Colonic mucosa (tissue), 4 donors: ENCODE measurements at places on chromosomes 13 and 19. TPM values are rescaled to one million over a fixed set of nuclear protein-coding genes. Genes with fewer than 3 reads are reported as not detected.

DNA sequence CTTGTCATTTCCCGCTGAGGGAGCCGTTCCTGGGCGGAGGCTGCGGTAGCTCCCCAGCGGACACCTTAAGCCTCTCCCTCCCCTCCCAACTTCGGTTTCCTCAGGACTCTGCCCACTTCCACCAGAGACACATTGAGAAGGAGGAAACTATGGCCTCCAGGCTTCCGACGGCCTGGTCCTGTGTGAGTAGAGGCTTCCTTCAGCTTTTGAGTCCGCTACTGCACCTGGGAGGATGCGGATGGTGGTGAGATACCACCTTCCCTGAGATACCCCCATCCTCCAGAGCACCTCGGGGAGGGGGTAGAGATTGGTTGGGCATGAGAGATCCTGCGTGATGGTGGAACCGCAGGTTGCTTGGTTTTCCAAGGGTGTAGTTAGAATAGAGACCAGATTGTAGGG is 955 bp downstream of the ZNF274 start:
- H3K27me3 ChIP-seq = no peaks in the 10 kb centered on the region
- no peak for DNase-seq
- peak overlapping the region; percentile 80 for H3K4me3 ChIP-seq
- no peaks in the 10 kb centered on the region for H3K36me3 ChIP-seq

- no peak overlapping the region for H3K4me3 ChIP-seq
- H3K27ac ChIP-seq = no peak overlapping the region
- H3K27me3 ChIP-seq = no peaks in the 10 kb centered on the region
- no peak for DNase-seq
- H3K36me3 ChIP-seq = no peaks in the 10 kb centered on the region
- H3K4me1 ChIP-seq = no peaks in the 10 kb centered on the region
Observed at GRCh38 chr13:46197299-46198048, 14.3 kb upstream of the LRRC63 start.

- H3K4me1 ChIP-seq = no peaks in the 10 kb centered on the region
- H3K36me3 ChIP-seq = no peaks in the 10 kb centered on the region
- H3K4me3 ChIP-seq = no peak overlapping the region
- no peak overlapping the region for H3K27ac ChIP-seq
Observed at GRCh38 chr13:67224148-67224846, 5.8 kb downstream of the PCDH9 start.

DNA sequence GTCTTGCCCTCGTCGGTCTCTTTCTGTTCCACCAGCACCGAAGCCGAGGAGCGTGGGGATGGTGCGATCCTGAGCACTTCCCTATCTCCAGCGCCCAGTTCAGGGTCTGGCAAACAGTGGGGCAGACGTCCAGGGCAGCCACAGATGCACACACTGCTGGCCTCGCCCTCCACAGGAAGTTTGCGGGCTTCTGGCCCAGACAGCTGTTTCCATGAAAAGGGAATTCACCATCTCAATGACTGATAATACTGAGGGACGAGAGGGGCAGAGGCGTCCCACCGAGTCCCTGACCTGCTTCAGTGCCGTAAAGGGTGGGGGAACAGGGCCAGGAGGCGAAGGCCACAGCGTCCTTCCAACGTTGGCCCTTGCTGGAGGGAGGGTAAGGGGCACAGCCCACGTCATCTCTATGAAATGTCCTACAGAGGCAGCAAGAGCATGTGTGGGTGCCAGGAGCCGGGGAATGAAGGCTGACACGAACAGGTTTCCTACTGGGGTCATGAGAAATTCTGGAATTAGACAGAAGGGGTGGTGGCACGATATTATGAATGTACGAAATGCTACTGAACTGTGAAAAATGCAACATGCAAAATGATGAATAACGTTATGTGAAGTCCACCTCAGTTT is 19.5 kb downstream of the SHC2 start:
- no peaks in the 10 kb centered on the region for H3K4me1 ChIP-seq
- H3K36me3 ChIP-seq = no peaks in the 10 kb centered on the region
- no peaks in the 10 kb centered on the region for H3K27me3 ChIP-seq
- no peak overlapping the region for H3K4me3 ChIP-seq
- no peak for DNase-seq
- H3K27ac ChIP-seq = no peak overlapping the region

GRCh38 chr13:78603240-78603957 is at the start of gene POU4F1:
POU4F1 (minus strand) TSS chr13:78603552; CDS start chr13:78603326, 226 bp downstream.
- peaks cover 91% of the 10 kb centered on the region for H3K27me3 ChIP-seq
- DNase-seq = peak; percentile 62
- H3K36me3 ChIP-seq = no peaks in the 10 kb centered on the region
- H3K4me1 ChIP-seq = peaks cover 11% of the 10 kb centered on the region

DNA sequence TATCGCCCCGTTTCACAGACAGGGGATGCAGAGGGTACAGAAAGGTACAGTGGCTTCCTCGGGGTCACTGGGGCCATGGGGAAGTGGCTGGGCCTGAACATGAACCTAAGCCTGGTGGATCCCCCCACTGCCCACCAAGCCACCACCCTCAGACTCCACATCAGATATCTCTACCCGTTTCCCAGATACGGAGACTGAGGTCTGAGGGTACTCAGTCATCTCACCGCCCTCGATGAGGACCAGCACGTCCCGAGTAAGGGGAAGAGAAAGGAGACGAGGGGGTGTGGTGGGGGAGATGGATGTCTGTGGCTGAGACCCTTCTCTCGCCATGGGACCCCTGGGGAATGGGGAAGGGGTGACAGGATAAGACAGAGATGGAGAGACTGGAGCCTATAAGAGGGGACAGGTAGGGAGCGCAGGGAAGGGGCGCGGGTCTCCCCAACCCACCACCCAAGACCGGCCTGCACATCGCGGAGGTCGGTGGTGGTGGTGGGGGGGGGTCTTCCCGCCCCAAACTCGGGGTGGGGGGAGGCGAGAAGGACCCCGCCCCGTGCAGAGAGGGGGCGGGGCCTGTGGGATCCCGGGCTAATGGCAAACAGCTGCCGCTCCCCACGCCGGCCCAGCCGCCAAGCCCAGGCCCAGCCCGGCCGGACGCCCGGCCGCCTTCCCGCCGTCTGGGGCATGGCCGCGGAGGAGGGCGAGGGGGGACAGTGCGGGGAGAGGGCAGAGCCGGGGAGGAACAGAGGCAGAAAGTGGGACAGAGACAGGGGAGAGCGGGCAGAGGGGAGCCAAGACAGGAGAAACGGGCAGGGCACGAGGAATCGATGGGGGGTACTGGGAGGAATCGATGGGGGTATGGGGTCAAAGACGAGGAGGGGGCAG is 698 bp downstream of the KANK2 start:
- no peaks in the 10 kb centered on the region for H3K4me1 ChIP-seq
- H3K27me3 ChIP-seq = no peaks in the 10 kb centered on the region
- DNase-seq = peak; percentile 43
- peak overlapping the region; percentile 81 for H3K27ac ChIP-seq
- H3K4me3 ChIP-seq = peak overlapping the region; percentile 49

GRCh38 chr13:44873461-44873860 is 115.8 kb downstream of the NUFIP1 start:
- H3K27ac ChIP-seq = no peak overlapping the region
- no peaks in the 10 kb centered on the region for H3K27me3 ChIP-seq
- H3K4me1 ChIP-seq = no peaks in the 10 kb centered on the region
- no peak overlapping the region for H3K4me3 ChIP-seq
- no peaks in the 10 kb centered on the region for H3K36me3 ChIP-seq

GRCh38 chr13:44407379-44407778 is 33.8 kb downstream of the SERP2 start:
- no peak for DNase-seq
- H3K36me3 ChIP-seq = no peaks in the 10 kb centered on the region
- H3K4me3 ChIP-seq = no peak overlapping the region
- H3K27me3 ChIP-seq = no peaks in the 10 kb centered on the region
- H3K27ac ChIP-seq = no peak overlapping the region
- H3K4me1 ChIP-seq = no peaks in the 10 kb centered on the region

- DNase-seq = no peak
- no peaks in the 10 kb centered on the region for H3K36me3 ChIP-seq
- H3K4me3 ChIP-seq = no peak overlapping the region
- H3K4me1 ChIP-seq = no peaks in the 10 kb centered on the region
Observed at GRCh38 chr19:10226021-10226375, 5.1 kb downstream of the S1PR2 start.

GRCh38 chr13:105643966-105644365 is 891.5 kb downstream of the EFNB2 start:
- H3K36me3 ChIP-seq = no peaks in the 10 kb centered on the region
- no peak for DNase-seq
- H3K4me3 ChIP-seq = no peak overlapping the region
- H3K27ac ChIP-seq = no peak overlapping the region

GRCh38 chr13:113552079-113552478 is 32.5 kb upstream of the TFDP1 start:
- H3K4me1 ChIP-seq = no peaks in the 10 kb centered on the region
- H3K36me3 ChIP-seq = no peaks in the 10 kb centered on the region
- no peak for DNase-seq
- no peak overlapping the region for H3K27ac ChIP-seq
- no peaks in the 10 kb centered on the region for H3K27me3 ChIP-seq
- no peak overlapping the region for H3K4me3 ChIP-seq

GRCh38 chr19:42113641-42114348 is 18.5 kb downstream of the POU2F2 start:
- no peaks in the 10 kb centered on the region for H3K36me3 ChIP-seq
- H3K27me3 ChIP-seq = no peaks in the 10 kb centered on the region
- H3K4me3 ChIP-seq = no peak overlapping the region
- no peak for DNase-seq
- H3K4me1 ChIP-seq = peaks cover under 1% of the 10 kb centered on the region
- H3K27ac ChIP-seq = no peak overlapping the region

- H3K27me3 ChIP-seq = no peaks in the 10 kb centered on the region
- no peak overlapping the region for H3K4me3 ChIP-seq
- H3K36me3 ChIP-seq = no peaks in the 10 kb centered on the region
- no peaks in the 10 kb centered on the region for H3K4me1 ChIP-seq
Observed at GRCh38 chr19:31330237-31330636, 19.0 kb downstream of the TSHZ3 start.

DNA sequence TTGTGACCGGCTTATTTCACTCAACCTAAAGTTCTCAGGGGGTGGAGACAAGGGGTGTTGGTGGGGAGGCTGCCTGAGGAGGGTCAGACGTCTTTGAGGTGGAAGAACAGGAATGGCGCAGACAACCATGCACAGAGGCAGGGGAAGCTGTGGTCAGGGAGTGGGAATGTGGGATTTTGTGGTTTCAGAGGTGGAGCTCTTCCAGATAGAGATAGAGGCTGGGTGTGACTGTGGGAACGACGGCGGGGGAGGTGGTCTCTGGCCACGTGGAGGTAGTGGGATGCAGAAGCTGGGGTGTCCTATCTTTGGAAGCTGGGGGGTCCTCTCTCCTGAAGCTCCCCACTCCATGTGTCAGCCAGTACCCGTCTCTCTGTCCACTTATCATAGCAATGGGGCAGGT is 7.8 kb upstream of the KLK14 start:
- no peaks in the 10 kb centered on the region for H3K36me3 ChIP-seq
- H3K27me3 ChIP-seq = no peaks in the 10 kb centered on the region
- no peak overlapping the region for H3K27ac ChIP-seq
- no peak overlapping the region for H3K4me3 ChIP-seq
- H3K4me1 ChIP-seq = no peaks in the 10 kb centered on the region
- no peak for DNase-seq

GRCh38 chr13:72317346-72318109 is 409.9 kb downstream of the MZT1 start:
- H3K4me3 ChIP-seq = no peak overlapping the region
- no peak for DNase-seq
- H3K4me1 ChIP-seq = no peaks in the 10 kb centered on the region
- H3K27me3 ChIP-seq = no peaks in the 10 kb centered on the region

DNA sequence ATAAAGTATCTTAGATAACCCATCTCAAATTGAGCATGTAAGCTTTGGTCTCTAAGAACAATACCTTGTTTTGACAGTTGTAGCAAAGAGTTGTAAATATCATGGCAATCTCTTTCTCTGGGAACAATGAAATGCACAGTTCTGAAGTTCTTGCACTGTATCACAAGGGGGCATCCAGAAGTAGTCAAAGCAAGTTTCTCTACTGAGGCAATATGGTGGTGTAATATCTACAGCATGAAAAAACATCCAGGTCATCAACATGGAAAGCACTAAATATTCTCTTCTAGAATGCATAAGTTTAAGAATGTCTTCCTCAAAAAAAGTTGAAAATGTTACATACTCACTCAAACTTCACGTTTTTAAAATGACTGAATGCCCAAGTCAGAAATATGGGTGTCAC is 19.6 kb downstream of the MTMR6 start:
- DNase-seq = no peak
- H3K27me3 ChIP-seq = no peaks in the 10 kb centered on the region
- no peaks in the 10 kb centered on the region for H3K4me1 ChIP-seq
- H3K27ac ChIP-seq = no peak overlapping the region
- H3K36me3 ChIP-seq = no peaks in the 10 kb centered on the region

DNA sequence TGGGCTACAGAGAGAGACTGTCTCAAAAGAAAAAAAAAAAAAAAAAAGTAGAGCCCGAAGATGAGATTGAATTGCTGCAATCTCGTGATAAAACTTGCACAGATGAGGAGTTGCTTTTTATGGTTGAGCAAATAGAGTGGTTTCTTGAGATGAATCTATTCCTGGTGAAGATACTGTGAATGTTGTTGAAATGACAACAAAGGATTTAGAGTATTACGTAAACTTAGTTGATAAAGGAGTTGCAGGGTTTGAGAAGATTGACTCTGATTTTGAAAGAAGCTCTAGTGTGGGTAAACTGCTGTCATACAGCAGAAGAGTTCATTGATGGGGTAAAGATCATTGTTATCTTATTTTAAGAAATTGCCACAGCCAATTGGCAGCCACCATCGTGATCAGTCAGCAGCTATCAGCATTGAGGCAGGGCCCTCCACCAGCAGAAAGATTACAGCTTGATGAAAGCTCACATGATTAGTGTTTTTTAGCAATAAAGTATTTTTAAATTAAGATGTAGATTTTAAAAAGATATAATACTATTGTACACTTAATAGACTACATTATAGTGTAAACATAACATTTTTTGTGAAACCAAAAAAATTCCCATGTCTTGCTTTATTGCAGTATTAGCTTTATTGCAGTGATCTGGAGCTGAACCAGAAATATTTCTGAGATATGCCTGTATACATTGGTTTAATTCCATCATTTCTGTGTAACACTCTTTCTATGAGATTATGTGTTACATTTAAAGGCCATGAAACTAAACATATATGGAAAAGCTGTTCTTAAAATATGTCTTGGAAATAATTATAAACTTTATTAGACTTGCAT is 43.1 kb downstream of the ZMYM2 start:
- DNase-seq = no peak
- no peak overlapping the region for H3K4me3 ChIP-seq
- no peak overlapping the region for H3K27ac ChIP-seq
- no peaks in the 10 kb centered on the region for H3K36me3 ChIP-seq
- no peaks in the 10 kb centered on the region for H3K27me3 ChIP-seq

GRCh38 chr19:15244106-15244803 is 12.0 kb upstream of the EPHX3 start:
- peaks cover 14% of the 10 kb centered on the region for H3K4me1 ChIP-seq
- no peak overlapping the region for H3K27ac ChIP-seq
- DNase-seq = no peak
- peaks cover 28% of the 10 kb centered on the region for H3K36me3 ChIP-seq
- H3K4me3 ChIP-seq = no peak overlapping the region
- H3K27me3 ChIP-seq = no peaks in the 10 kb centered on the region

Gene ANGPTL4
- 7.7 TPM for total RNA-seq

Gene MBD3L3
- total RNA-seq = not detected

Gene SHANK1
- total RNA-seq = 0.22 TPM

Gene TMPRSS9
- 0.25 TPM for total RNA-seq

Gene ACP5
- total RNA-seq = 11.3 TPM
